ENCODE measurements at places on chromosomes 2 and 18. TPM values are rescaled to one million over a fixed set of nuclear protein-coding genes. Genes with fewer than 3 reads are reported as not detected.

DNA sequence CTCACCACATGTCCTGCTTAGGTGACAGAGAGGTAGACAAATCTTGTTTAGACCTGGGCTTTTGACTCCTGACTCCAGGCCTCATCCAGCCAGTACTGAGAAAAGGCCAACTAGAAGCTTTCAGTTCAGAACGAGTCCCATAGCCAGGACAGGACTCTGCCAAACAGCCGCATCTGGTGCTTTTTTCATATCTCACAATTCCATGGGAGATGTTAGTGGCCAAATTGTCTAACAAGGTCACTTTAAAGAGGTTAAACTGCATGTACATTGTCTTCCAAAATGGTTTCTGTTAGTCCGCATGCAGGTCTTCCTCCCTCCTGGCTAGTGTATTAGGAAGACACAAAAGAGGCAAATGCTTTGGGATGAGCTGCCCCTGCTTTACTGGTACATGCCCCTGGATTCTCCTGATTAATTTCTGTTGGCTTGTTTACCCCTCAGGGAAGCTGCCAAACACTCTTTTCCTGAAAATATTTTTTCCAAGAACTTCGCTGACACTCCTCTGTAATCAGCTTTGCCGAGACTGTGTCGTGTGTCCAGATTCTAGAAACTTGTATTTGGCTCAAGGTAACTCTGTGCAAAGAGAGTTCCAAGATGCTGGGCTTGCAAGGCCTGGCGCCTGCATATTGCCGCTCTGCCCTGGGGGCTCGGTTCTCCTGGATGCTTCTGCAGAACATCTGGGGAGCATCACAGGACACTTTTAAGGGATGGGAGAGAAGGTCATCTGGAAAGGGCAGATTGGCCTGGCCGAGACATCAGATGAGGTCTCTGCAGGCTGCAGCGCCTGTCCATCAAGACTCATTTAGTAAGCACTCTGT lies 209.2 kb upstream of the APCDD1 start:
- no peaks in the 10 kb centered on the region for H3K36me3 ChIP-seq
- H3K27me3 ChIP-seq, result no peaks in the 10 kb centered on the region
- no peaks in the 10 kb centered on the region for H3K4me1 ChIP-seq
- no peak overlapping the region for H3K27ac ChIP-seq
- no peak for DNase-seq
- no peak overlapping the region for H3K4me3 ChIP-seq

DNA sequence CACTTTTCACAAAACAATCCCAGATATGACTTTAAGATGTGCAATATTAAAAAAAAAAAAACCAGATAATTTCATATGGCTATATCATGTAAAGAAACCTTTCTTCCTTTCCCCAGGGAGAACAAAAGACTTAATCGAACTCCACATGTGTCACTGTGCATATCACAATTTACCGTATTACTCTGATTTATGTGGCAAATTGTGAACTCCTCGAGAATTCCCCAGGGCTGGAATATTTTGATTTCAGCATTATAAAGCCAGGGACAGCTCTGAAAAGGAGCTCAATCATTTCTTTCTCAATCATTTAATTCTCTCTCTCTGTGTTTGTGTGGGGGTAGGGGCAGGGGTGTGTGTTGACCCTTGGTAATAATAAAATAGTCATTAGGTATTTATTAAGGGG lies 165.8 kb downstream of the TDRD15 start:
- no peak overlapping the region for H3K4me3 ChIP-seq
- no peaks in the 10 kb centered on the region for H3K4me1 ChIP-seq
- H3K27me3 ChIP-seq, result no peaks in the 10 kb centered on the region
- H3K36me3 ChIP-seq, result no peaks in the 10 kb centered on the region

DNA sequence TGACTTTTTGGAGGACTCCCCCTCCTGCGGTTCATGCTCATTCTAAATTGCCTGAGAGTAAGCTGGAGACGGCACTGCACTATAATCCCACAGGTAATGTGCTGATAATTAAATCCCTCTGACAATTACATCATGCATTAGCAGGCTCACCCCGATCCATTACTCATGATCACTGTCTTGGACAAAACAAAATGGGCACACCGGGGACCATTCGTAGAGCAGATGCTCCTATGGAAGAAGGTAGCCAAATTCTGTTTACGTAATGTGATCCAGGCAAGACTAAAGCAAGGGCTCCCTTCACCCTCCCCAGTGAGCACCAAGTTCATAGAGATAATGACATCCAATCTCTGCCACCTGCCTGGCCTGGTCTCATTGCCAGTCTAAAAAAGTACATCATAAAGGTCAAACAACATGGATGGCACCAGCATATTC lies 657.1 kb upstream of the SOX11 start:
- no peaks in the 10 kb centered on the region for H3K4me1 ChIP-seq
- no peaks in the 10 kb centered on the region for H3K27me3 ChIP-seq
- H3K27ac ChIP-seq, result no peak overlapping the region
- no peak overlapping the region for H3K4me3 ChIP-seq
- no peak for DNase-seq

- peak; percentile 34 for DNase-seq
- H3K36me3 ChIP-seq, result no peaks in the 10 kb centered on the region
- H3K4me1 ChIP-seq, result peaks cover 20% of the 10 kb centered on the region
- no peak overlapping the region for H3K4me3 ChIP-seq
Observed at GRCh38 chr18:11946756-11947155, 34.6 kb upstream of the IMPA2 start.

Gene GALNT1
- total RNA-seq, result 52.1 TPM

DNA sequence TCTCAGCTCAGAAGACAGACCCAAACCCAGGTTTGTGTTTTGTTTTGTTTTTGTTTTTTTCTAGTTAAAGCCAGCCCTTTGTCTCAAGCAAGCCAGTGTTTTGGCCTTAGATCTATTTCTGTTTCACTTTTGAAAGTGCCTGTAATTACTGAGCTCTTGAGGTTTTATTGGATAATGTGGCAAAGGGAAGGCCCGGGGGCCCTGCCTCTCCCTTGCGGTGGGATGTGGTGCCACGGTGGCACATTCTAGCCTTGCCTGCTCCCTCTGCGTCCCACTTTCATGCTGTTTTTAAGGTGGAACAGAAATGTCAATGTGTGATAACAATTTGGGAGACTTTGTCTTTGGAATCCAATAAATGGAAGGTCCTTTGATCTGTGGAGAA lies 2.5 kb downstream of the HPCAL1 start:
- peaks cover 28% of the 10 kb centered on the region for H3K4me1 ChIP-seq
- no peak for DNase-seq
- H3K27me3 ChIP-seq, result peaks cover 4% of the 10 kb centered on the region
- H3K36me3 ChIP-seq, result no peaks in the 10 kb centered on the region

DNA sequence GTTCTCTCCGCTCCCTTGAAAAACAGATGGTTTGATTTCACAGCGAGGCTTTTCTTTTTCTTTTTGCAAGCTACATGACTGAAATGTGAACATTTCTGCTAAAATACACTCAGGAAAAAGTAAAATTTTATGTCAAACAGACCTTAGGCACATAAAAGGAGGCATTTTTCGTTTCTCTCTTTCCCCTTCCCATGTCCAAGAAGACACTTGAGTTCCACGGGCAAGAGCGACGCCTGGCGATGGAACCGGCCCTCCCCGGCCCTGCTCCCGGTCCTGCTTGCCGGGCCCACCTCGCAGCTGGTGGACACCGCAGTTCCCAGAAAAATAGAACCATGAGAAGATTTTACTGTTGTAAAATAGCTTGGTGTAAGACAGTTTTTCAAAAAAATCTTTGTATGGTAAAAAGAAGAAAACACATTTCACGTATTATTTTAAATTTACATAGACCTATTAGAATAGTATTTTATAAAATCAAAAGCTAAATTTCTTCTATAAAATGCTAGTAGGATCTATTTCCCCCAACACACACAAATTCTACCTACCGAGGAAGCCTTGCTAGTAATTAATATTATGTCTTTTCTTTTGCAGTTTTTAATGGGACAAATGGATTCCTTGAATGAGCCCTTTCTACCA lies 2.3 kb upstream of the ALKAL2 start:
- H3K4me3 ChIP-seq, result peak overlapping the region; percentile 63
- peaks cover 32% of the 10 kb centered on the region for H3K4me1 ChIP-seq
- DNase-seq, result peak; percentile 86
- H3K36me3 ChIP-seq, result no peaks in the 10 kb centered on the region

Gene TFCP2L1
- 7.3 TPM for total RNA-seq

GRCh38 chr18:31042406-31043181 lies at the start of gene DSC3:
DSC3 (minus strand) TSS chr18:31042742; CDS start chr18:31042660, 82 bp downstream.
- no peaks in the 10 kb centered on the region for H3K36me3 ChIP-seq
- no peak within 1 kb of the TSS for H3K27ac ChIP-seq
- DNase-seq, result peak; percentile 69
- H3K4me1 ChIP-seq, result peaks cover 3% of the 10 kb centered on the region

GRCh38 chr2:191913796-191914195 lies 66.9 kb upstream of the CAVIN2 start:
- no peak for DNase-seq
- H3K27ac ChIP-seq, result no peak overlapping the region
- no peaks in the 10 kb centered on the region for H3K36me3 ChIP-seq
- no peaks in the 10 kb centered on the region for H3K4me1 ChIP-seq
- H3K27me3 ChIP-seq, result no peaks in the 10 kb centered on the region

DNA sequence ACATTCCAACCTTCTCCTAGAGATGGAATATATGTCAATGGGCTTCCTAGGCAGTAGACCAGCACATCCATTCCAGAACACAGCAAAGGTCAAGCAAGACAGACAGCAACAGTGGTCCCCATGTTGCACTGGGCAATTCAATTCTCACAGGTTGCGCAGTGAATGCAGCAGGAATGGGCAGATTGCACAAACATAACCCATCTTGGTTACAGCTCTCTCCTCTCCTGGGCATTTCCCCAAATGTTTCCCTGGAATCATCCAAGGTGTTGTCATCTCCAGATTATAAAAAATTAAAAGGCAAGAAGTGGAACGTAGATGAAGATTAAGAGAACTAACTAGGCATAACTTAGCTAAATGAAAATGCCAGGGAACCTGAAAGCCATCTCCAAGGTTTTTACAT lies 265.8 kb upstream of the SLC14A2 start:
- H3K4me3 ChIP-seq, result no peak overlapping the region
- H3K27ac ChIP-seq, result no peak overlapping the region
- DNase-seq, result no peak
- H3K36me3 ChIP-seq, result no peaks in the 10 kb centered on the region

- H3K27me3 ChIP-seq, result no peaks in the 10 kb centered on the region
- no peaks in the 10 kb centered on the region for H3K36me3 ChIP-seq
- peaks cover 36% of the 10 kb centered on the region for H3K4me1 ChIP-seq
- H3K4me3 ChIP-seq, result no peak overlapping the region
Observed at GRCh38 chr2:68839260-68839833, 31.9 kb downstream of the BMP10 start.

Measured in spleen (tissue), 13 donors.